ENCODE measurements at places on chromosomes 3 and 15. TPM values are rescaled to one million over a fixed set of nuclear protein-coding genes. Genes with fewer than 3 reads are reported as not detected.

- DNase-seq = no peak
Measured at GRCh38 chr3:151268267-151269235, 9.8 kb downstream of the P2RY14 start.

Gene TGM4
- total RNA-seq = not detected

DNA sequence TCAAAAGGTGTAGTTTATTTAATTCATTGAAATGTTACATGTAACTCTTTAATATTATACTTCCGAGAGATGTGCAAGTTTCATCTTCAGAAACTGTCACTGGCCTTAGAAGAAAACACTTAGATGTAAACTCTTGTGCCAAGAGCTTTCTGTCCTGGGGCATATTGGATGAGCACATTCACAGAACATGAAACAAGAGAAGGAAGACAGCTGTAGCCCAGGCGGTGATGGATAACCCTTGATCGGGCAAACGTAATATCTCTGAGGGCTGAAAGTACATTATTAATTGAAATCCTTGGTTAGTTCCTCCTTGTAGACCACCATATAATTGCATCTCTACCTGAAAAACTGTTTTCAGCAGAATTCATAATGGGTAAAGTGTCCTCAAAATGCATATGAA lies 67.4 kb downstream of the MECOM start:
- DNase-seq = no peak

DNA sequence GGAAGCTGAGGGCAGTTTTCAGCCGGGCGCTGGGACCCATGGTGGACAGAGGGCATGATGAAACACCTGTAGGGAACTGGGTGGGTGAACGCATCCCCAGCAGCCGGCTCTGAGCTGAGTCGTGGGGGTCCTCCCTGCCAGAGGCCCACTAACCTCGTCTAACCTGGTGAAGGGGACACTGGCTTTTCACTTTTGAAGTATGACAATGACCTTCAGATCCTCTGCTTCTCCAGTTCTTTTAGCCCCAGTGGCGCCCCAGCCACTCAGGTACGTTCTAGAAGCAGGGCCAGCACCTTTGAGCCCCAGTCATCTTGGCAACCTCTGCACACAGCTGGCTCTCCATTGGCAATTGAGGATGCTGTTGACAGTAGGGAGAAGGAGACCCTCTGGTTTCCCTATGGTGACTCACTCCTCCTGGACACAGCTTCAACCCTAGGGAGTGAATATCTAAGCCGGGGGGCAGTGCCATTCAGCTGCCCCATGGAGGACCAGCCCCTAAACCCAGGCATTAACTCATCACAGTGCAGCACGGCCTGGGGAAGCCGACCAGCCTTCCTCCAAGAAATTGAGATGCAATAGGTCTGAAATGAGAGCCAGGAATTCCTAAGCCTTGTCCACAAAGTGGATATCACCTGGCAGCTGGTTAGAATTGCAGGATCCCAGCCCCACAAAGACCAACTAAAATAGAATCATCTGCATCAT lies 46.1 kb downstream of the CMTM6 start:
- DNase-seq = no peak

- no peak for DNase-seq
Measured at GRCh38 chr3:189038773-189039745, 132.7 kb upstream of the TPRG1 start.

- DNase-seq = no peak
Measured at GRCh38 chr3:158152186-158152585, 42.3 kb downstream of the RSRC1 start.

- no peak for DNase-seq
Measured at GRCh38 chr15:100049483-100049882, 292.3 kb downstream of the ADAMTS17 start.

- DNase-seq = no peak
Measured at GRCh38 chr3:124383846-124384466, 346.3 kb upstream of the UMPS start.

DNA sequence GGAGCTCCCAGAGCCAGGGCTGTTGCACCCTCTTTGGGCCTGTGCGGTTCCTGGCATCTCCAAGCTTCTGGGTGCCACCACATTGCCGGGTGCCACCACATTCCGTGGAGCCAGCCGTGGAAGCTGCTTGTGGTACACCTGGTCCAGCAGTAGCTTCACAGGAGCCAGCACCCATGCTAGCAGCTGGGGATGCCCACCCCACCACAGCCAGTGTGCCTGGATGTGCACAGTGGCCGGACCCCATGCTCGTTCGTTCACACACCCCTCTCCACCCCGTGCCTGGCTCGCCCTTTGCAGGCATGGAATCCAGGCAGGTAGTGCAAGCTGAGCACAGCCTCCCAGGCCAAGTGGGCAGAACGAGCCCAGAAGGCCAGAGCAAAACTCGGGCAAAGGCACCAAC lies 1029.8 kb upstream of the GBE1 start:
- no peak for DNase-seq

- no peak for DNase-seq
Measured at GRCh38 chr3:147529551-147529950, 120.4 kb downstream of the ZIC1 start.

GRCh38 chr15:96320107-96320506 lies 10.4 kb upstream of the NR2F2 start:
- no peak for DNase-seq

Gene PCBP4
- 9.8 TPM for total RNA-seq

Gene MYNN
- 13.3 TPM for total RNA-seq

DNA sequence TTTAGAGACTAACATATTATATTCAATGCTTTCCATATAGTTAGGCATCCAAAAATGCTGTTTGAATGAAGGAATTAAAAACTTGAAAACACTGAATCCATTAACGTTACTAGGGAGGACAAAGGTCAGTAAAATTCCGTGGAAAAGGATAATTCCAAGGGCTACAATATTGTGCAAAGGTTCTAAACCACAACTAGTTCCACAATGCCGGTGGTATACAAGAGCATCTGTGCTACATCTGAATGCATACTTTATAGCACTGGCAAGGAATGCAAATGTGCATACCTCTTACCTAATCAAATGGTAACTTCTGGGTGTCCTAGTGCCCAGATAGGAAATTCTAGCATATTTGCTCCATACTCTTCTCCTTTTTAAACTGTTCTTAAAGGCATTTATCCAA lies 2.2 kb downstream of the ICE2 start:
- DNase-seq = no peak

DNA sequence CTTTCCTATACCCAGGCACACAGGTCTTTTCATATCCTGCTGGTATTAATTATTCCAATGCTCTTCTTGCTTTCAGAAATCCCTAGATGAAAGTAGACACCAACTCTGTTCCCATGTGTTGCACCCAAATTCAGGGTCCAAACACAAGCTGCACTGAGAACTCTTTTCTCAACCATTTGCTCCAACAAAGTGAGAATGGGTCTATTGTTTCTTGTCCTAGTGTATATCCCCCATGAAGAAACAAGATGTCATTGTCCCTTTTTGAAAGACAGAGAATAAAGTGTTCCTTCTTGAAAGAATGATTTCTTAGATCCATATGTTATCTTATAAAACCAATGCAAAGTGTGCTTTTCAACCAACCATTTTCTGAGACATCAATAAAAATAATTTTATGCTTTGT lies 353.7 kb downstream of the CNTN6 start:
- no peak for DNase-seq

GRCh38 chr3:138463724-138464490 lies 29.5 kb downstream of the ESYT3 start:
- no peak for DNase-seq

- no peak for DNase-seq
Measured at GRCh38 chr3:9205345-9206143, 43.9 kb downstream of the SRGAP3 start.

DNA sequence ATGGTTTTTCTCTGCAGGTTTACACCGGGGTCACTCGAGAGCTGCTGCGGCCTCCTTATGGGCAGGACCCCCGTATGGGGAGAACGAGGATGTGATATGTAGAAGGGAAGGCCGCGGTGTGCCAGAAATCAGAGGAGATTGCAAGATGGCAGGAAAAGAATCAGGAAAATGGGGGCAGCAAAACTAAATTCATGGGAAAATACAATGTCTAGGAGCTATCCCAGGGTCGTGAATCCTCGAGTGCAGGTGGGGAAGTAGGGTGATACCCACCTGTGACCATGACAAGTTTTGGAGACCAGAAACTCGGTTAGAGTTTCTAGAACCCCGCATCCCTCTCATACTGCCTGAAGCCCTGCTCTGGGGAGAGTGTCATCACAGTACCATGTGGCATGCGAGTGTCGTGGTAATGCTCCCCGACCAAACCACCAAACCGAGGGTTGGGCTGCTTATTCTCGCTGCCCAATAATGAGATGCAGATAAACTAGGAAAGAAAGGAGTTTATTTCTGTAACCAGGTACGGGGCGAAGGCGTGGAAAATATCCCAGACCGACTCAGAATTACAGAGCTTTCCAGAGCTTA lies 781 bp downstream of the TRNT1 start:
- DNase-seq = peak; percentile 21

All from activated T-cell treated with anti-CD3 and anti-CD28 coated beads, Interleukin-2, amount 50 U/mL, for 4 hours (primary cell).